ENCODE measurements at places on chromosomes 12 and 14.

GRCh38 chr14:22803687-22803974 is 11.6 kb downstream of the SLC7A7 start:
- no peak for DNase-seq

DNA sequence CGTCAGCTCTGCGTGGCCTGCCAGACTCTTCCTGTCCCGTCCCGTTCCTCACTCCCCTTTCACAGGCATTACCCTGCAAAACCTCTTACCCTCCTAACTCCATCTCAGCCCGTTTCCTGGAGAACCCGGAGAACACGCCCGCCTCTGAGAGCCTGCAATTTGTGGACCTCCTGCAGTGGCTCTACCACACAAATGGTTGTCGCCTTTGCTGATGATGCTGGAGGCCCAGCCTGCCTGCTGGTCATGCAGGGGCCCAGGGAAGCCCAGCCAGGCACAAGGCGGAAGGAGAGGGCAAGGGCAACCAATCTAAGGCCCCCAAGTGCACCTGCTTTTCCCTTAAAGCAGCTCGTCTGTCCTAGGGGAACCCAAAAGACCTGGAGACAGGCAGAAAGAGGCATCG is 22.5 kb downstream of the RFLNA start:
- DNase-seq: no peak

DNA sequence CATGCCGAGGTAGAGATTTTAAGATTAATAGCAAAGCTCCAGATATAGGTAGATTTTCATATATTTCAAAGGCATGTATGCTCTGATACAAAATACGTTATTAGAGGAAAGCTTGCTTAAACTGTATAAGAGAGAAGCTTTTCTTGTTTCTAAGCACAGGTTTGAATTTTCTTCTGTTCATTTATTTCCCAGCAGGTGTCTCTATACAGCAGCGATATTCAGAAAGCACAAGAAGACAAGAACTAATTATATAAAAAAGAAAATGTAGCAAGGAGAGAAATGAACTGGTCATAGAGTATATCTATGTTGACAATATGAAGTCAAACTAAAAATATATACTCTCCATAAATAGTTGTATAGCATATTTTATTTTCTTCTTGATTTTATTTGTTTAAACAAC is 307.4 kb upstream of the NOVA1 start:
- no peak for DNase-seq

DNA sequence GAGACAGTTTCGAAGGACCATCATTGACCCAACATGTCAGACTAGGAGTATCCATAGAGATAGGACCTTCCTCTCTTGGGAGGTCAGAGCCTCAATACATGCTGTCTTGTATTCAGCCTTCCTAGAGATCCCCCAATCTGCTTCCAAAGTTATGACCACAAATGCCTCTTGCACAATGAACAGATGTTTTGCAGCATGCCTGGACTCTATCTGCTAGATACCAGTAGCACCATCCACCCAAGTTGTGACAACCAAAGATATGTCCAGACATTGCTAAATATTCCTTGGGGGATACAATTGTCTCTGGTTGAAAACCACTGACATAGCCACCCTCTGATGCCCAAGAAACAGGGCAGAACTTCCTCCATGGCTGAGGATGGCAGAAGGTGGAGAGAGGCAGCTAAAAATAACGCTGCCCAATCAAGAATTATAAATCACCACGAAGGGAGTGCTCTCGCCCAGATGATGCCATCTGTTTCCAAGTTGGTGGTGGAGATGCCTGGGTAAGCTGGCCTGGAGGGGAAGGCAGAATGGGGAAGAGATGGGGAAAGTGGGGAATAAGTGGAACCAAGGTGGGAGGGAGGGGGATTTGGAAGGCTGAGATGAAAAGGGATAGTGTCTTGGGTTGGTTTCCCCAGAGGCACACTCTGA is 42.9 kb upstream of the NOS1 start:
- DNase-seq: no peak

DNA sequence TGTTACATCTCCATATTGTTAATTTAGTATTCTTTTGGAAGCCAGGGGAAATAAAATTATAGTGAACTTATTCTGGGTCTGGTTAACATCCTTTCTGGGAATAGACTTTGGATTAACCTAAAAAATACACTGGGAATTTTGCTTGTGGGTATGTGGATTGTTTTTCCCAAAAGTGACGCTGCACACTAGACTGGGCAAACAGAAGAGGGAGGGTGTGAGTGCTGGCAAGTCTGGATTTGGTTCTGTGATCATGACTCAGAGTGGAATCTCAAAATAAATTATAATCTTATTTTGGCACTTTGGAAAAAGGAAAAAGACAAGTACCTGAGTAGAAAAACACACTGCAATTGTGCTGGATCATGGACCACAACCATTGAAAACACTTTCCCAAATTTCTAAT is 15.2 kb upstream of the LUM start:
- DNase-seq: no peak

Data from NCI-H510A (cell line).